CD4-positive, alpha-beta T cell treated with Interleukin-21 for 1 hour (primary cell): ENCODE measurements at places on chromosomes 6 and 20.

DNA sequence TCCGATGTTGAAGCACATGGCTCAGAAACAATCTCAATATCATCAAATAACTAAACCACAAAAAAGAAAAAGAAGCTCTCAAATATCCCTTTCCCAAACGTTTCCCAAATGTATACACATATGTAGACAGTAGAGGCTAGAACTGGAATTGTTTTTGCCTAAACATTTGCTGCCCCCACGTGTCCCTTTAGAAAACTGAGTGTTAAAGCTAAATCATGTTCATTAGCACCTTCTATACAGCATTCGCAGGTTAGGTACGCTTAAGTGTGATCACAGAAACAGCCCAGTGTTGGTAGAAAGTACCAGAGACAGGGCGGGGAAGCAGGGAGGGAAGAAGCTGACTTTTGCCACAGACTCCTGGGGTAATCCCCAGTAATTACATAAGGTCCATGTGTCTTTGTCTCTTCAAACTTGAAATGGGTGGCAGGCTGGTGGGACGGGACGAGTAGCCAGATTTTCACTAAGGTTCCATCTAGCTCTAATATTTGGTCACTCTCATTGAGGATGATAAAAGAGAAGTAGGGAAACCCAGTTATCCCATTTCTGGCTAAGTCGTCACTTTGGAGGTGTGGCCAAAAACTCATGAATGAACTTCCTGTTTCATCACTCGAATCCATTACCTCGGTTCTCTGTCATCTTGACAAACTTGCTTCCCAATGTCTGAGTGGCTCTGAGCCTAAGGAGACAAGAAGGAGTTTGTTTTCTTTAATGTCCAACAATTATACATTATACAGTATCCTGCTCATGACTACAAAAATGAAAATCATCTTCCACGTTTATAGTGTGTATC, 15.0 kb upstream of the TFAP2A start:
- no peak for DNase-seq

- DNase-seq, result peak; percentile 15
Measured at GRCh38 chr6:44012078-44012493, 115.2 kb downstream of the MRPL14 start.

DNA sequence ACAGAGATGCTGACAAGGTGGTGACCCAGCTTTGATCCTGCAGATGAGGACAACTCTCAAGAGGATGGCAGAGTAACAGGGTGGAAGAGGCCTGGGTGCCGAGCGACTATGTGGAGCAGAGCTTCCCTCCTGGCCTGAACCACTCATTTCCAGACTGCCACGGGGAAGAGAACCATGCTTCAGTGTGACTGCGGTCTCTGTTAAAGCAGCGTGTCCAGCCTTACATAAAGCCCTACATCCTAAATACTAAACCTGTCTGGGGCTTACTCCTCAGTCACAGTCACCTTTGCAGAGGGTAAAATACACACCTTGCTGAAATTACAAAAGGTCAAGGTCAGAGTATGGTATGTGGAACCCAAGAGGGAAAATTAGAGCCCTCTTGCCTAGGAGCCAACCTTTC, 312.9 kb downstream of the CDC5L start:
- DNase-seq, result no peak

DNA sequence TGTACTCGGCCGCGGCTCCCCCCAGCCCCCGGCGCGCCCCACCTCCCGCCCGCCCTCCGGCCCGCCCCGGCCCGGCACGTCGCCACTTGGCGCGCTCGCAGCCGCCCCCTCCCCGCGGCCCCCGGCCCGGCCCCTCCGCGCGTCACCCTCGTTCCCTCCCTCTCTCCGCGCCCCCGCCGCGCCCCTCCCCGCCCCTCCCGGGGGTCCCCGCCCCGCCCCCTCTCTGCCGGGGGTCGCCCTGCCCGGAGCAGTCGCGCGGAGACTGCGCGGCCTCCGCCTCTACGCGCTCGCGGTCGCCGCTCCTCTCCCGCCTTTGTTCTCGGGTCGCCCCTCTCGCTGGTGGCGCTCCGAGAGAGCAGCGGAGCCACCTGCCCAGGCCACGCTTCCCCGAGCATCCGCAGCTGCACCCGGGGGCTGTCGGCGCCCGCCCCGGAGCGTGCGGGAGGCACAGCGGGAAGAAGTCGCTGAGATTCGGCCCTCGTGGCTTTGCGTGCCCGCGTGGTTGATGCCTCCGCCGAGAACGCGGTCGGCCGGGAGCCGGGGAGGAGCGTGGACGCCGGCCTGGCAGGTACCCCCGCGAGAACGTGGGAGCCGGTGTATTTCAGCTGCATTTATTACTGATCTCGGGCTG, at the start of gene PHF10:
PHF10 (minus strand) TSS at position 7 of the 631 bp plus-strand sequence. CDS start 569 bp downstream, outside the sequence.
- DNase-seq, result peak; percentile 79

GRCh38 chr6:141986457-141986856, 146.3 kb upstream of the GJE1 start:
- DNase-seq, result no peak

- peak; percentile 43 for DNase-seq
Measured at GRCh38 chr20:46349035-46349741, 40.9 kb upstream of the CDH22 start.

GRCh38 chr6:81762132-81762531, 9.7 kb upstream of the TENT5A start:
- no peak for DNase-seq
